ENCODE measurements at places on chromosomes 3 and 15. TPM values are rescaled to one million over a fixed set of nuclear protein-coding genes. Genes with fewer than 3 reads are reported as not detected.

C2CD4B gene
- total RNA-seq: not detected

REC114 gene
- total RNA-seq: not detected

SNRK gene
- 12.7 TPM for total RNA-seq

EFCC1 gene
- 1.0 TPM for total RNA-seq

CHRD gene
- 8.0 TPM for total RNA-seq

CATSPER2 gene
- 3.6 TPM for total RNA-seq

GASK1A gene
- 1.0 TPM for total RNA-seq

DNA sequence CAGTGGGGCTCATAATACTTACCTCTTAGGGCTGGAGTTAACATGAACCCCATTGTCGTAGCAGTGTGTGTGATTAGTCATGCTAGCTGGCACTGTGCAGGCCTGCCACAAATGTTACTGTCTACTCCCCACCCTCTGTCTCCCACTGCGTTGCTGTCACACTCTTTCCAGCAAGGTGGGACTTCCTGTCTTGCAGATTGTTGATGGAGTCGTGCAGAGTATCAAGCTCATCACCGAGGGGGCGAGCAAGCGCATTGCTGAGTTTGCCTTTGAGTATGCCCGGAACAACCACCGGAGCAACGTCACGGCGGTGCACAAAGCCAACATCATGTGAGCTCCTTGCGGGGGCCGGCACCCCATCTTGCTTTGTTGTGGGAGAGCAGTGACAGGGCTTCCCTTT is 12.9 kb downstream of the IDH3A start:
- H3K36me3 ChIP-seq: peaks cover 39% of the 10 kb centered on the region
- no peak overlapping the region for H3K27ac ChIP-seq
- H3K4me1 ChIP-seq: no peaks in the 10 kb centered on the region
- DNase-seq: no peak

GRCh38 chr3:44355362-44356033 is 16.9 kb downstream of the TCAIM start:
- no peak for DNase-seq
- no peak overlapping the region for H3K27ac ChIP-seq
- H3K27me3 ChIP-seq: no peaks in the 10 kb centered on the region
- no peak overlapping the region for H3K4me3 ChIP-seq

DNA sequence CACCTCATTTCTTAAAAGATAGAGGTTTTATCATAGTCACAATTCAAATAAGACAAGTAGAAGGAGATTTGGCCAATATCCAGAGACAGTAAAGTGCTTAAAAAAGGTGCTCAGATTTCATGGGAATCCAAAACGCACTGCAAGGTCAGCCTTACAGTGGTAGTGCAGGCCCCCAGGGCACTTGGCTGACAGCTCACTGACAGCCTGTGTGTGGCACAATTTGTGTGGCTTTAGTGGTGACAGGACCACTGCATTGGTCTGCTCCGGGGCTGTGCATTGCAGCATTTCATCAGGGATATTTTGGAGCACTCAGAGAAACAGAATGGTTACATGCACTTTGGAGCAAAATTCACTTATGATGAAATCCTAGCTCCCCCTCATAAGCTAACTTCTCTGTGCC is 544.3 kb downstream of the NTRK3 start:
- H3K27ac ChIP-seq: no peak overlapping the region
- no peak overlapping the region for H3K4me3 ChIP-seq
- no peaks in the 10 kb centered on the region for H3K27me3 ChIP-seq
- DNase-seq: no peak
- H3K36me3 ChIP-seq: no peaks in the 10 kb centered on the region

GRCh38 chr3:48504051-48504946 is at the start of gene SHISA5:
Gene SHISA5 (minus strand): TSS chr3:48504174. CDS start chr3:48504094, 80 bp downstream.
- no peak for DNase-seq
- peak within 1 kb of the TSS; percentile 72 for H3K27ac ChIP-seq
- H3K27me3 ChIP-seq: no peaks in the 10 kb centered on the region

DNA sequence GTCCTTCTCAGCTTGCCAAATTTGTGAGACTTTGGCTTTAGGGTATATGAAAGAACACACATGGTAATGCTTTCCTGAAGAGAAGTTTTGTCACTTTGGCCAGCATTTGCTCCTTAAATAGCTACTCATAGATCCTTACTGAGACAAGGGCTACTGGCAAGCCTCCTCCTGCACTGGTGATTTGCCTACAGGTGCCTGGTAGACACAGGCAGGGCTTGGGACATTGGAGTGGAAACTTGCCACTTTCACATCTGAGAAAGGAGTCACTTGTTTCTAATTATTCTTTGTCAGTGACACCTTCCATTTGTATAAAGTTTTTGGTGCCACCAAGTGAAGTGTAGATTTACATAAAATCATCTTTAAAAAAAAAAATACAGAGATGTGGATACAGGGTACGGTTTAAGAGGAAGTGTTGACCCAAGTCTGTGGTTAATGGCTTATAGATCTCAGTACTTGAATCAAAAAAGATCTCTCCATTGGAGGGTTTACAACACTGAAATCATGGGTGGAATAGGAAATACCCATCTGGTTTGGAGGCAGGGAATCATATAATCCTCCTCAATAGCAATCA is 132.8 kb upstream of the GADL1 start:
- DNase-seq: no peak
- H3K4me3 ChIP-seq: no peak overlapping the region

- DNase-seq: no peak
- no peaks in the 10 kb centered on the region for H3K4me1 ChIP-seq
- H3K4me3 ChIP-seq: no peak overlapping the region
Measured at GRCh38 chr15:29400701-29401100, 131.1 kb upstream of the NSMCE3 start.

DNA sequence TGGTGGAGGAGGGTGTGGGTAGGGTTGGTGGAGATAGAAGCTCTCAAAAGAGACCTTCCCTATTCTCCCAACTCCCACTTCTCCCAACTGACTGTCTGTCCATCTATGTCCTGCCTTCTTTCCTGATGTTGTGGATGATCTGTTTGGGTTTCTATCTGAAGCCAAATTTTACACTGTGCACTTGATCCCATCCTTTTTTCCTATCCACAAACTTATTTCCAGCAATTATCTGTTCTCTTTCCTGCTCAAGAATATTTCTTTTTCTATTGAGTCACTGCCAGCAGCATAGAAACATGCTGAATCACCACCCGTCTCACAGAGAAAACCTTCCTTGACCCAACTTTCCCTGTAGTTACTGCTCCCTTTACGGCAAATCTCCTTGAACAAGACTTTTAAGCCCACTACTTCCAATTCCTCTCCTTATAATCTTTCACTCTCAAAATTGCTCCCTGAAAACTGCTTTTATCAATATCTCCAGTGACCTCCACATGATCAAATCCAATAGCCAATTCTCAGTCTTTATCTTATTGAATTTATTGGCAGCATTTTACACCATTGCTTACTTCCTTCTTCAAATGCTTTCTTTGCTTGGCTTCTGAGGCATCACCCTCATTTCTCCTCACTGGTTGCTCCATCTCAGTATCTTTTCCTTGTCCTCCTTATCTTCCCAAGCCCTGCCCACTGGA is 141.2 kb upstream of the SLC7A14 start:
- H3K27ac ChIP-seq: no peak overlapping the region
- no peak for DNase-seq
- no peaks in the 10 kb centered on the region for H3K36me3 ChIP-seq

DNA sequence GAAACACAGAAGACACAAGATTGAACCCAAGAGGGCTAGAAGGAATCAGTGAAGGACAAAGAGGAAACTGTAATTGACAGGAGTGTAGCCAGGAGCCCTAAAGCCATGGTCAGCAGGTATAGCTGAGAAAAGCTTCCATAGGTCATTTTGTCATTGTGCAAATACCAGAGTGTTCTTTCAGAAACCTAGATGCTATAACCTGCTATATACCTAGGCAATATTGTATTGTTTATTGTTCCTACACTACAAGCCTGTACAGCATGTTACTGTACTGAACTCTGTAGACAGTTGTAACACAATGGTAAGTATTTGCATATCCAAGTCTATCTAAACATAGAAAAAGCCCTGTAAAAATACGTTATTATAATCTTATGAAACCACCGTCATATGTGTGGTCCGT is 119.3 kb upstream of the LRRFIP2 start:
- H3K27me3 ChIP-seq: no peaks in the 10 kb centered on the region
- peaks cover 17% of the 10 kb centered on the region for H3K36me3 ChIP-seq
- DNase-seq: no peak

DNA sequence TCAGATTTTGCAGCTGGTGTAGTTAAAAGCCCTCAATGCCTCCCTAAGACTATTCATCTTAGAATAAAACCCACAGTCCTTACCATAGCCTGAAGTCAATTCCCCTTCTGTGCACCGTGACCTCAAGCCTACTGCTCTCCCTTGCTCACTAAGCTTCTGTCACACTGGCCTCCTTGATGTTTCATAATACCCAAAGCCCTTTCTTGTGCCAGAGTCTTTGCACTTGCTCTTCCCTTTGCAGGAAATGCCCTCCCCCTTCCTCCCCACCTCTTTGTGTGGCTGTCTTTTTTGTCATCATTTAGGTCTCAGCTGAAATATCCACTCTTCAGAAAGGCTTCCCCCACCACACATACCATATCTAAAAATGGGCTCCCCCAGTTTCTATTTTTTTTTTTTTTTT is 4.2 kb upstream of the PLEKHO2 start:
- DNase-seq: no peak
- no peaks in the 10 kb centered on the region for H3K27me3 ChIP-seq
- no peaks in the 10 kb centered on the region for H3K36me3 ChIP-seq
- H3K4me1 ChIP-seq: peaks cover 17% of the 10 kb centered on the region

GRCh38 chr15:33032053-33032452 is 162.5 kb downstream of the FMN1 start:
- H3K4me1 ChIP-seq: no peaks in the 10 kb centered on the region
- DNase-seq: no peak
- H3K27ac ChIP-seq: no peak overlapping the region
- H3K4me3 ChIP-seq: no peak overlapping the region
- no peaks in the 10 kb centered on the region for H3K27me3 ChIP-seq

- no peak overlapping the region for H3K27ac ChIP-seq
- H3K4me1 ChIP-seq: peaks cover 9% of the 10 kb centered on the region
- H3K27me3 ChIP-seq: no peaks in the 10 kb centered on the region
- no peak for DNase-seq
- no peak overlapping the region for H3K4me3 ChIP-seq
- peaks cover 16% of the 10 kb centered on the region for H3K36me3 ChIP-seq
Measured at GRCh38 chr3:128482666-128483656, 10.0 kb downstream of the GATA2 start.

GRCh38 chr3:98243843-98244242 is 20.2 kb upstream of the OR5H6 start:
- DNase-seq: no peak
- H3K36me3 ChIP-seq: no peaks in the 10 kb centered on the region
- H3K4me3 ChIP-seq: no peak overlapping the region
- H3K27ac ChIP-seq: no peak overlapping the region

- no peak overlapping the region for H3K27ac ChIP-seq
- H3K4me3 ChIP-seq: no peak overlapping the region
- H3K4me1 ChIP-seq: no peaks in the 10 kb centered on the region
- no peak for DNase-seq
- H3K27me3 ChIP-seq: no peaks in the 10 kb centered on the region
- H3K36me3 ChIP-seq: no peaks in the 10 kb centered on the region
Measured at GRCh38 chr3:77189684-77190083, 149.8 kb downstream of the ROBO2 start.

DNA sequence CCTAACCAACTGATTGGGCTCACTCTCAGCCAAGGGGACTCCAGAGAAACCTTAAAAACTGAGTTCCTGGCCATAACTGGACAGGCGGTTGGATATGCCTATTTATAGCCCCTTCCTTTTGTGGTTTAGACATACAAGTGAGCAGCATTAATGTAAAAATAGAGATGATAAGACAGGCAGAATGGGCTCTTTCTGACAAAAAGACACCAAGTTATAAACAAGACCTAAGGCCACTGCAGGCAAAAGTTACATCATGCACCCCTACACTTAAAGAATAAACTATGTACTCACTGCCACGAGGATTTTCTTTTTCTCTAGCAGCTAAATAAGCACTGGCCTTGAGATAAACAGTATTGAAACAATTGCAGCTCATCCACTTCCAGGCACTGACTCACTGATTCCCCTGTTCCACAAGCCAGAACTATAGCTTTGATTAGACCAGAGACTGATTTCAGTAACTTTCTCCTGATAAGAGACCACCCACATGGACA is 30.1 kb downstream of the SUCNR1 start:
- no peaks in the 10 kb centered on the region for H3K4me1 ChIP-seq
- no peak overlapping the region for H3K4me3 ChIP-seq
- no peak overlapping the region for H3K27ac ChIP-seq
- no peak for DNase-seq
- H3K27me3 ChIP-seq: no peaks in the 10 kb centered on the region
- H3K36me3 ChIP-seq: no peaks in the 10 kb centered on the region

DNA sequence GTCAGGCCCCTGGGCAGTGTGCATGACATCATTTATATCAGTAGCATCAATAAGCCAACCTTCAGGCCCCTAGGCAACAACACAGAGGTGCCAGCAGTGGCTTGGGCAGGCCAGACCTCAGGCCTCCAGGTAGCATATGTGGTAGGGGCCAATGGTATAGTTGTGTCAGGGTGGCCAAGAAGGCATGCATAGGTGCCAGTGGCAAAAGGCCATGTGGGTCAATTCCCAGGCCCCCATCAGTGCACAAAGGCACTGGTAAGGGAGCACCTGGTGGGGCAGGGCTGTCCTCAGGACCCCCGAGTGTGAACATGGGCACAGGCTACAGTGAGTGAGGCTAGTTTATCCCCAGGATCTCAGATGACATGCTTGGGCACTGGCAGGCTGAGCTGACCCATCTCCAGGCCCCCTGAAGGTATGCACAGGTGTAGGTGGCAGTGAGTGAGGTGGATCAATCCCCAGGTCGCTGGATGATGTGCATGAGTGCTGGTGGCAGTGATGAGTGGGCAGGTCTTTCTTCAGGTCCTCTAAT is 244.1 kb upstream of the ZNF385D start:
- no peaks in the 10 kb centered on the region for H3K4me1 ChIP-seq
- H3K4me3 ChIP-seq: no peak overlapping the region
- H3K27ac ChIP-seq: no peak overlapping the region
- no peak for DNase-seq

GRCh38 chr15:63605036-63605435 is 7.8 kb downstream of the FBXL22 start:
- H3K27ac ChIP-seq: no peak overlapping the region
- DNase-seq: no peak
- no peaks in the 10 kb centered on the region for H3K27me3 ChIP-seq
- no peak overlapping the region for H3K4me3 ChIP-seq
- H3K4me1 ChIP-seq: peaks cover 16% of the 10 kb centered on the region
- no peaks in the 10 kb centered on the region for H3K36me3 ChIP-seq

GRCh38 chr3:7504886-7505775 is 644.2 kb downstream of the GRM7 start:
- DNase-seq: peak; percentile 83
- peaks cover 25% of the 10 kb centered on the region for H3K4me1 ChIP-seq
- peak overlapping the region; percentile 12 for H3K4me3 ChIP-seq
- H3K36me3 ChIP-seq: no peaks in the 10 kb centered on the region
- peak overlapping the region; percentile 60 for H3K27ac ChIP-seq

All from HCT116 (cell line).